Stimulated activated CD4-positive, alpha-beta T cell treated with anti-CD3 and anti-CD28 coated beads, Interleukin-2, amount 100 ng/mL, for 24 hours (primary cell): ENCODE measurements at places on chromosomes 4 and X.

DNA sequence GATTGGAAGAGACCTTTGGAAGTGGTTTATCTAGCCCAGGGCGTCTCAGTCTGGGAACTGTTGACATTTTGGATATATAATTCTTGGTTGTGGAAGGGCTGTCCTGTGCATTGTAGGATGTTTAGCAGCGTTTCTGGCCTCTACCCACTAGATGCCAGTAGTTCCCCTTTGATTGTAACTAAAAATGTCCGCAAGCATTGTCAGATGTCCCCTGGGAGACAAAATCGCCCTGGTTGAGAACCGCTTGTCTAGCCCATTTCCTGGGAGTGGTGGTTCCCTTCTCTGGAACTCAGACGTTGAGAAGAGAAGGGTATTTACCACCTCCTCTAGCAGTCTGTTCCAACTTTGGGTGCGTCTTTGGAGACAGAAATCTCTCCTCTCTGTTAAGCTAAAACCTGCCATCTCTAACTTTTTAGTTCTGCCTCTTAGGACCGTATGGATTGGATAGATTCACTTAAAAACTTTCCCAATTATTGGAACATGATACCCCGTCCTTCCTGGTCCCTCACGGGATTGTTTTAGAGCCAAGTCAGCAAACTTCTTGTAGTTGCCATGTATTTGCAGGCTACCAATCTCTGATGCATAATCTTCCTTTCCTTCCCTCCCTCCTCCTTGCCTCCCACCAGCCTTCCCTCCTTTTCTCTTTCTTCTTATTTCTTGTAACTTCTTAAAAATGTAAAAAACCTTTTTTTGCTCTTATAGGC, 13.9 kb downstream of the TMEM165 start:
- DNase-seq: no peak

- no peak for DNase-seq
Measured at GRCh38 chr4:80215449-80216052, 18.2 kb downstream of the PRDM8 start.

- no peak for DNase-seq
Measured at GRCh38 chrX:129779086-129779672, 570 bp upstream of the SASH3 start.

- DNase-seq: peak; percentile 79
Measured at GRCh38 chr4:9703391-9703790, 78.0 kb upstream of the DRD5 start.

GRCh38 chrX:14303891-14304290, 225.4 kb upstream of the GLRA2 start:
- no peak for DNase-seq
